CD4-positive, alpha-beta memory T cell (primary cell): ENCODE measurements at places on chromosomes 12 and 14.

DNA sequence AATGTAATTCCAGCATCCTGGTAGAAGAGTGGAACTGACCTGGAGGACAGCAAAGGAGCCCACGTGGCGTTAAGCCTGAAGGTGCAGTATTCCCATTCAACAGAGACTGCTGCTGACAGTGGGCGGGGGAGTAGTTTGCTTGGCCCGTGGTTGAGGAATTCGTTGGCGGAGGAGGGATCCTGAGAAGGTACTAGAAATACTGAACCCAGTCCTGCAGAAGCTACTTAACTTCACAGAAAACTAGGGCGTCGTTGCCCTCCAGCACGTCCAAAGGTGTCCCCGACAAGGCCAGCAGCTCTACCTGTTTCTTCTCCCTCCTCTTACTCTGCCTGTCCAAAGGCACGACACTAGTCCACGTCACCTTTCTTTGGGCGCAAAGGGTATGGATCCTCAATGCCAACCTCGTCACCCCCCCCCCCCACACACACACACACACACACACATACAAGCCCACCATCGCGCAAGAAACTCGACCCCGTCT lies 303 bp downstream of the PUS7L start:
- DNase-seq, result no peak

GRCh38 chr12:89821896-89822295 lies 113.3 kb upstream of the ATP2B1 start:
- DNase-seq, result no peak

- DNase-seq, result no peak
Observed at GRCh38 chr14:65302571-65303189, 109.8 kb upstream of the FUT8 start.

DNA sequence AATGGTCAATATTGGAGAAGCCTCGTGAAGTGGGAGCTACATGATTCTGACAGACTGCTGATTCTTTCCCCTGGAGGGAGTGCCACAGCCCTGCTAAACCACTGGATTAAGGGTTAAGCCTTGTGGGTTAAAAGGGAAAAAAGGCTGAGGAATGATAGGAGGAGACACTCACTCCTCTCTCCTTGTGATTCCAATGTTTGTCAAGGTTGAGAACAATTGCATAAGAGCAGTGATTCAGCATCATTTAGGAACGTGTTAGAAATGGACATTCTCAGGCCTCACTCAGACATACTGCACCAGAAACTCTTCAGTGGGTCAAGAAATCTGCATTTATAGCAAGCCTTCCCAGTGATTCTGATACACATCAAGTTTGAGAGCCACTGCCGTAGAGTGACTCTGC lies 87.8 kb upstream of the GZMB start:
- DNase-seq, result no peak

DNA sequence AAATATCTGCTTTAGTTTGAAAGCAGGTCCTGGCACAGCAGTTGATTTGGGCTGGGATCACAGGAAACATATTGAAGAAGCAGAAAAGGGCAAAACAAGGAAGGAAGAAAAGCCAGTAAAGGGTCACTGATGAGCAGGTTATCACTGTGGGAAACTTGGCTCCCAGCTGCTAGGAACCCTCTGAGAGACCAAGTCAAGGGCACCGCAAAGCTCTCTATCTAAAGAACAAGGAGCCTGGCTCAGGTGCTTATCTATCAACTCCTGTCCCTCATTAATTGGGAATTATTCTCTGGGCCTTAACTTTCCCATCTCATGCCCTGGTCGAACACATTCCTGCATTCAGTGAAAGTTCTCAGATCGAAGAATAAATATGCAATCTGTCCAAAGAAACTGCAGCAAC lies 450.9 kb upstream of the RPL10L start:
- DNase-seq, result no peak

- DNase-seq, result no peak
Observed at GRCh38 chr14:54593860-54594259, 26.9 kb downstream of the SAMD4A start.

- no peak for DNase-seq
Observed at GRCh38 chr14:61602003-61602732, 93.1 kb upstream of the HIF1A start.

GRCh38 chr14:89256283-89256682 lies 160.8 kb downstream of the FOXN3 start:
- no peak for DNase-seq

DNA sequence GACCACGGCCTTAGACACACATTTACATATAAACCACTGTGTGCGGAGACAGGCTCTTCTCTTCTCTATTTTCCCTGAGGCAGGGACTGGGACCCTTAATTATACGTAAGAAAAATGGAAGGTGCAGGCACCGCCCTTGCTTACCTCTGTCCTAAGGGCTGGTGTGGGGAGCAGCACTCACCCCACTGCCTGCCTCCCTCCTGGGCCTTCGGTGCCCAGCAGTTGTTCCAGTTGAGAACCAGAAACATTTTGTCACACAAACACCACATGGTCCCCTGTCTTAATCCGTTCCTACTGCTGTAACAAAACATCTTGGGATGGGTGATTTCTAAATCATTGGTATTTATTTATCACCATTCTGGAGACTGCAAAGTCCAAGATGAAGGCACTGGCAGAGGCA lies 192.7 kb upstream of the DIO3 start:
- no peak for DNase-seq

GRCh38 chr12:78249578-78249977 lies 418.9 kb downstream of the NAV3 start:
- DNase-seq, result no peak

DNA sequence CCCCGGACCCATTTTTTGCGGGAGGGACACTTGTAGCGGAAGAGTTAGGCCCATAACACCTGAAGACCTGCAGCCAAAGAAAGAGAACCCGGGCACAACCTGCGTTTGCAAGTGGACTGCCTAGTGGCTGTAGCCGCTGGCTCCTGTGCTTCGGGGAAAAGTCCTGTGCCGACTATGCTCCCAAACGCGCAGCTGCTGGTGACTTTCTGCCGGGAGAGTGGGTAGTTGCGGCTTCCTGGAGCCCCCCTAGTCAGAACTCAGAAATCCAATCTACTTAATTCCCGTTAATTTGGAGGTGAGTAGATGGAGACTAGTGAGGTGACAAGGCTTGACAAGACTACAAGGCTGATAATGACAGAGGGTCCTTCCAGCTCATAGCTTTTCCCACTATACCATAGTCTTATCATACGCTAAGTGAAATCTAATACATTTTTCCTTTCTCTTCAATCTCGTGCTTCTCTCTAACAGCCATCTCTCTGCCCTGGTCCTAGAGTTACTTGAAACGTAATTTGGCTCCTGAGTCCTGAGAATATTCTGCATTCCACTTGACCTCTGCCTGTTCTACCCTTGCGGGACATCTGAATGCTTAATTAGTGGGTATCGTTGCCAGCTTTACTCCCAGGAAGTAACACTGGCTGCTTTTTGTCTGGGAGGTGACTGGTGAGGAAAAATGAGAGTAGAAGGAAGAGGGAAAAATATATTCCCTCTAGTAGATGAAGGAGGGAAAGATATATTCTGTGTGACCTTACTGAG lies 556 bp downstream of the MTHFD1 start:
- no peak for DNase-seq

GRCh38 chr14:69269381-69269780 lies 9.4 kb downstream of the GALNT16 start:
- DNase-seq, result no peak

DNA sequence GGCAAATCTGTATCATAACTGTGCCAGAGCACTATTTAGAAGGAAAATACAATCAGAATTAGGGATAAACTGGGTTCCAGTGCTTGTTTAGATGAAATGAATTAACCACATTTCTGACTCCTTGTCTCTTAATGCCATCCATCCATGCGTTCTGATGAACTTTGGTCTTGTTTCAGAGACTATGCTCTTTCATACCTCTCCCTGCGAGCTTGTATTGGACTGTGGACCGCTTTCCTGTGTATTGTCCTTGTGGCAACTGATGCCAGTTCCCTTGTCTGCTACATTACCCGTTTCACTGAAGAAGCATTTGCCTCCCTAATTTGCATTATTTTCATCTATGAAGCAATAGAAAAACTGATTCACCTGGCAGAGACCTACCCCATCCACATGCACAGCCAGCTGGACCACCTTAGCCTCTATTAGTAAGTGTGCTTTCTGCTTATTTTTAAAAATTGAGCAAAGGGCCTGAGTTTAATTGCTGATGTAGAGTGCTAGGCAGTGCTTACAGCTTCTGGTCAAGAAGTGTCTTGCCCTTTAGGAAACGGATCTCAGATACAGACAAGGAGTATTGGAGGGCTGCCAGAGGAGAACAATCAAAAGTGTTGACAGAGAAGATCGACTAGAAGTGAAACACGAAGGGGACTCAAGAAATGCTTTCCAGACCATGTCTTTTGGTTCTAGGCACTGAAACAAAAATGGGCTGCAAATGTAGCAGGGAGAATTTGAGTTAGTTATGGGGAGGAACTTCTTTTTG lies 46.7 kb downstream of the SLC4A8 start:
- DNase-seq, result no peak

DNA sequence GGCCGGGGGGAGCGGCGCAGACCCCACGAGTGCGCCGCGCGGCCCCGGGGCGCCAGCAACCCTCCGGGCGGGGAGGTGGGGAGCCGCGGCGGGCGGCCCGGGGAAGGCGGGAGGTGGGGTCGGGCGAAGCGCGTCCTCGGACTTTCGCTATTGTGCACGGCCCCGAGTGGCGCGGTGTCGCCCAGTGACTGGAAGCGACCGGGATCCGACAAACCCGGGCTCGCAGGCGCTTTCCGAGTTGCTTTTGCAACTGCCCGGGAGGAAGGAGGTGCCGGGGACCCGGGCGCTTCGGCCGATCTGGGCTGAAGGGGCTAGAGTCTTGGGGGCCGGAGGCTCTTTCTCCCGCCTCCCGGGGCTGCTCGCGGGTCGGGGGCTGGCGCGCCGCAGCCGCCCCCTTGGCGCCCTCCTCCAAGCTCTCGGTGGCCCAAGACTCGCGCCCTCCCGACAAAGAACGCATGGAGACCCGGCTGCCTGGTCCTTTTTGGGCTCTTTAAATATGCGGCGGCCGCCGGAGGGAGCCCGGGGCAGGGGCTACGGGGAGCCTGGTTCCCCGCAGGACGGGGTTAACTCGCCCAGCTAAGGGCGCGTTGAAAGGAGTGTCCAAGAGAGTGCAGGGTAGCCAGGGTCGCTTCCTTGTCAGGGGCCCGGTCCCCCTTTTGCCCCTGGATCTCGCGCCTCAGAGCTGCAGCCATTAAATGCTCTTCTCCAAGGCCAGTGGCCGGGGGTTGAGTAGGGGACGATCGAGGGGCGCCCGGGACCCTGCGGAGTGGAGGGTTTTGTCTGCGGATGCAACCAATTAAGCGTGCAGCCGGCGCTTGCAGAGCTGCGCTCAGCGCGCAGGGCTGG lies 1.4 kb downstream of the HMGA2 start:
- DNase-seq, result no peak

DNA sequence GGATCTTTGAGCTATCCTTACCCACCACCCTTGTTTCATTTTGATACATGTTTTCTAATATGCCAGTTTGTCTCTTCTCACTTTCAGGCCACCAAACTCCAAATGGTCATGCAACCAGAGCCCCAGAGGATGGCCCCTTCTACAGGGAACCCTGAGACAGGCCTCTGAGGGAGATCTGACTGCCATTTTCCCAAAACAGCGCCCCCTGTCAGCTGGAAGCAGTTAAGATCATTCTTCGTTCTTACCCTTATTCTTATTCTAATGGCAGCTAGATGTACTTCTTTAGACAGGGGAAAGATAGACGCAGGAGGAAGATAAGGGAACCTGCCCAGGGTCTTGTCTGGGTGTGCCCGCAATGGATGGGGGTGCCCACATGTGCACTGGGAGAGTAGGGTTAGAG lies 38.4 kb downstream of the C12orf56 start:
- DNase-seq, result no peak
